ENCODE measurements at places on chromosomes 7 and 10.

- no peak for DNase-seq
Observed at GRCh38 chr7:148485618-148486017, 104.9 kb upstream of the C7orf33 start.

- no peak for DNase-seq
Observed at GRCh38 chr10:12606461-12606860, 257.1 kb downstream of the CAMK1D start.

DNA sequence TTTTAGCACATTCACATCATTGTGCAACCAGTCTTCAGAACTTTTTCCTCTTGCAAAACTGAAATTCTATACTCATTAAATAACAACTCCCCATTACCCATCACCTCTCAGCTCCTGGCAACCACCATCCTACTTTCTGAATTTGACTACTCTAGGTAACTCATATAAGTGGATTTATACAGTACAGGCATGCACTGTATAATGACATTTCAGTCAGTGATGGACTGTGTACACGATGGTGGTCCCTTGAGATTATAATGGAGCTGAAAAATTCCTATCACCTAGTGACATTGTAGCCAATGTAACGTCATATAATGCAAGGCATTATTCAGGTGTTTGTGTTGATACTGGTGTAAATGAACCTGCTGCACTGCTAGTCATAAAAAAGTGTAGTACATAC lies 60.1 kb downstream of the BTRC start:
- DNase-seq = no peak

DNA sequence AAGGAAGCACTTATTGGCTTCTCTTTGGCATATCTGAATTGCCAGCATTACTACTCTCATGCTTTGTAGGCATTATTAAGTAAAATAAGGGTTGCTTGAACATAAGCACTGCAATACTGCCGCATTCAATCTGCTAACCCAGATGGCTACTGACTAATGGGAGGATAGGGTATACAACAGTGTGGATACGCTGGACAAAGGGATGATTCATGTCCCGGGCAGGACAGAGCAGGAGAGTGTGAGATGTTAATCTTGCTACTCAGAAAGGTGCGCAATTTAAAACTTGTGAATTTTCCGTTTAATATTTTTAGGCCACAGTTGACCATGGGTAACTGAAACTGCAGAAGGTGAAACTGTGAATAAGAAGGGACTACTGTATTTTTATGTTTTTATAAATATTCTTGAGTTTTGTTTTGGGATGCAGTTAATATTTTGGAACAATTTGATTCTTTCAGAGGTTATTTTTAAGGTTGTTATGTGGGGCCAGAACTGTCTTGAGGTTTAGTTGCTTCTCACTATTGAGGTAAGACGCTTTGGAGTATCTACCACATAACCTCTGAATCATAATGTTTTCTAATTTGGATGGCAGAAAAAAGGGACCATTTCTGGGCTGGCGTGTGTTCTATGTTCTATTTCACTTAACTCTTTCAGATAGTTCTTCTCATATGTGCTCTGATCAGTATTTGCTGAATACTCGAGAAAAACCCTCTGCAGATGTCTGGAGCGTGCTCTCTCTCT lies 75.7 kb upstream of the SYPL1 start:
- no peak for DNase-seq

Measured in esophagus squamous epithelium (tissue), 5 donors.